Right hindlimb (tissue), 1 donor: ENCODE measurements at places on chromosomes 2 and 18.

DNA sequence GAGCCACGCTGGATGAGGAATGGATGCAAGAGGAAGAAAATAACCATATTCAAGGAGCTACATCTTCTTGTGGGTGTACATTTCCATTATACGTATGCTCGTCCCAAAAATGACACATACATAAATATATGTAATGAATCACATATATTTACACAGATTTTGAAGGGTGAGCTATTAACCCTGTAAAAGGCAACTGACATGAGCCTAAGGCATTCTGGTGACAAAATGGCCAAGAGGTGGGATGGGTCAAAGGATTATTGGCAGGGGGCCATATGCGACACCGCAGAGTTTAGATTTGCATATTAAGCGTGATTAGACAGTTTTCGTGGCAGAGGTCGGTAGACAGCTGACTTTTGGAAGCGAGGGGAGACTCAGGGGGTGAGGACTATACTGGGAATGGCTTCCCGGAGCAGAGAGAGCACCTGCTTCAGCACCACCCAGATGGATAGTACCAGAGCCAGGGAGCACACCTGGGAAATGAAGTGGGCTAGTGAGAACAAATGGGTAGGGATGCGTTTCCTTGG is 431 bp upstream of the CNRIP1 start:
- DNase-seq: peak; percentile 49

GRCh38 chr2:98709535-98709934 is 21.4 kb downstream of the MGAT4A start:
- no peak for DNase-seq

DNA sequence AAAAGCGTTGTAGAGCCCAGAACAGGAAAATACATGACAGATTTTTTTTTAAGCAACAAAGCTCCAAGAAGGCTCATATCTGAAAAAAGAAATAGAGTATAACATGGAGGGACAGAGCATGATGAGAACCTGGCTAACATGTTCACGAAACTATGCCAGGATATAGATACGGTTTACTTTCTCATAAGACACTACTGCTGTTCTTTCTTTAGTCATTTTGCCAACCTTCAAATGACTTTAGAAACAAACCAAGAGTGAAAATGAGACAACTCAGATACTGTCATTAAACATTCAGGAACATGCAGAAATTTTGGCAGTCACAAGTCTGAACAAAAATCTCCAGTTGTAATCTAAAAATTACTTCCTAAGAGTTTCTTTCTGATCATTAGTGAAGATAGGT is 14.3 kb downstream of the LPIN2 start:
- DNase-seq: no peak

GRCh38 chr18:55982992-55983391 is 395.0 kb upstream of the TCF4 start:
- DNase-seq: no peak

DNA sequence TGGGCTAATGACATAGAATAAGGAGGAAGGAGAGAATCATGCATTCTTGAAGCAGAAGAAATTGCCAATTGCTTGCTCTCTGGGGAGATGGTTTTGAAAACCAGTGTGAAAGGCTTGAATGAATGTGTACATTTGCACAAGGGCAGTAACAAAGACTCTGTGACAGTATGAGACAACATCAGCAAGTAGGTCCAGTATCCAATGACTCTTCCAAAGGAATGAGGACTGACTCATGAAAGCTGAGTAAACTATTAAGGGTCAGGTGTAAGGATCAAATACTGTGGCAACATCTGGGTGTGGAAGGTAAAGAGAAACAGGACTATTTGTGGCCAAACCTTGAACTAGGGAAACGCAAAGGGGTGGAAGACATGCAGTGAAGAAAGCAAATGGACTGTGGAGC is 886.0 kb upstream of the CHAC2 start:
- DNase-seq: no peak

DNA sequence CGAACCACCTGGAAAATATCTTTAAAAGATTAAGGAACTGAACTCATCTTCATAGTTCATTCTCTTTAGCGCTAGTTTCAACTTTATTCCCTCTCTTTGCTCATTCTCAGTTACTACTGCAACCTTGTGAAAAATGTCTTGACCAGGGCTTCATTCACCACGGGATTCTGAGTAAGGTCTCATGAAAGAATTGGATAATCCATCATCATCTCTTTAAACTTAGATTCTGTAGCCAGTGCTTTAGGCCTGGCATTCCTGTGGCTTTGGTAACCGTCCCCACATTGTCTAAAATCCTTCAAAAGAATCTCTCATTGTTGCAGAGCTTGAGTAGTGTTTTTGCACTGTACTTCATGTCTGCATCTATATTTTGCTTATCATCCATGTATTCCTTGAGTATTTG is 229.5 kb downstream of the ETAA1 start:
- no peak for DNase-seq

GRCh38 chr2:25165992-25166875 is 2.1 kb downstream of the POMC start:
- no peak for DNase-seq

GRCh38 chr2:108189316-108189715 is 50.5 kb upstream of the SULT1C3 start:
- no peak for DNase-seq

DNA sequence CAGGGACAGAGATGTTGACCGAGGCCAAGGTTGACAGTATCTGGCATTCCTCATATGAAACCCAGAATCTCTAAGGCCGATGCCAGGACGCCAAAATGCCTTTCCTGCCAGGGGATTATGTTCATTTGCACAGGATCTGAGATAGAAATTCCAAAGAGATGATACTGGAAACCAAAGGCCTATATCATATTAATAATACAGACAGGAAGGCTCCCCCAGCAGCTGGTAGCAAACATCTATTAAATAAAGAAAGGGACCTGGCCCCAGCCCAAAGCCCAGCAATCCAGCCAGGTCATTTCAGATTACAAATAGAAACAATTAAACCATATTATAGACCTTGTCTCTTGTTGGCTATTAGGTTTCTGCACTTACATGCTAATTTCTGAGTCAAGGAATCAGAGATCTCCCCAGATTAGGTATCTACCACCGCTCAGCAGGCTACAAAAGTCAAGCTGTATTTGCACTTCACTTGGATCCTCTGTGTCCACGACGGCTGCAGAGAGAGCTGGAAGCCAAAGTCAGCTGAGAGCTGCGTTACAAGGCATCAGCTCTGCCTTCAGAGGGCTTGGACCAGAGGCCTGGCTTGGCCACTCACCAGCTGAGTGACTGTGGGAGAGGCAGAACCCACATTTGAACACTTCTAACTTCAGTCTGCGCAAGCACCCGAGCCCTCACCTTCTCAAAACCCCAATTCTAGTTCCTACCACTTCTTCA is 269.3 kb upstream of the SIX2 start:
- DNase-seq: peak; percentile 41

- DNase-seq: no peak
Observed at GRCh38 chr2:215434447-215435279, 1.2 kb downstream of the FN1 start.

GRCh38 chr2:196181484-196181883 is 10.1 kb upstream of the STK17B start:
- no peak for DNase-seq

DNA sequence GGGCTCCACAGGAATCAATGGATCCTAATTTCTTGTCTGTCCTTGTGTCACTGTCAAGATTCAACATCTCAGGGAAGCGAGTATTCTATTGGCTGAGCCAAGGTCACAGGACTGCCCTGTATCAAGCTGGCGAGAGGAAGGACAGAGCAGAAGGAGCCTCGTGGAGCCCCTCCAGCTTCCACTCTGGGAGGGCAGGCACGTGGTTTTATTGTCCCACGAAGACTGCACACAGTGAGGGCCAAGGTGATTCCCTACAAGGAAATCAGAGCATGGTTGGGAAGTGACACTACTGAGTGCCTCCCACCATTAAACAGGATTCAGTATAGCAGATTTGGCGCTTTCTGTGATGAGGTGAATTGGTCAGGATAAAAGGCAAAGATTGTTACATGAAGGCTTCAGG is 302.4 kb upstream of the CXCR4 start:
- DNase-seq: no peak

GRCh38 chr2:219514196-219514761 is at the start of gene ASIC4:
TSS of gene ASIC4 (plus strand) at chr2:219514482. CDS start at chr2:219514725, 243 bp downstream.
- DNase-seq: no peak

DNA sequence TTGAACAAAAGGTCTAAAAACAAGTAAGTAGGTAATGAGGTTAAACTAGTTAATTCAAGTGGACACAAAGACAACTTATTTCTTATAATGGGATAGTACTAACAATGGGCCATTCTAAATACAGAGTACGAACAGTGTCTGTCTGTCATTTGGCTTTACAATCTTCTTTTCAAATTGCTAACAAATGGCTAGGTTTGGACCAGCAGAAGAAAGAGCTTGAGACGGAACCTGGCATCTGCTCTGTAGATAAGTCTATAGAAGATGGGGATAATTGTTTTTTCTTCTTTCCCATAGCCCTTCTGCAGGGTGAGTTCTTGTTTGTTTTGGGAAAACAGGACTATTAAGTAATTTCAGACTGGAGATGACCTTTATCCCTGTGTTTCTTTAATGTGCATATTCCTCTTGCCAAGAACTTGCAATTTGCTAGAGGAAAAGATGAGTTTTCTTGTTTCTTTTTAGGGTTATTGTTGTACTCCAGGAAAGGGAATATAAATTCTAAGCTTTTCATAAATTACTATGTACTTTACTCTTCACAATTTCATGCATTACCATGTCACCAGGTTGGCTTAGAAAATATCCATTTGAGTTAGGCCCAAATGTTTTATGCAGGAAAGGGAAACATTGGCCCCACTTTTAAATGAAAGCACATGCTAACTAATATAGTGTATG is 500.5 kb upstream of the SYT4 start:
- peak; percentile 28 for DNase-seq

DNA sequence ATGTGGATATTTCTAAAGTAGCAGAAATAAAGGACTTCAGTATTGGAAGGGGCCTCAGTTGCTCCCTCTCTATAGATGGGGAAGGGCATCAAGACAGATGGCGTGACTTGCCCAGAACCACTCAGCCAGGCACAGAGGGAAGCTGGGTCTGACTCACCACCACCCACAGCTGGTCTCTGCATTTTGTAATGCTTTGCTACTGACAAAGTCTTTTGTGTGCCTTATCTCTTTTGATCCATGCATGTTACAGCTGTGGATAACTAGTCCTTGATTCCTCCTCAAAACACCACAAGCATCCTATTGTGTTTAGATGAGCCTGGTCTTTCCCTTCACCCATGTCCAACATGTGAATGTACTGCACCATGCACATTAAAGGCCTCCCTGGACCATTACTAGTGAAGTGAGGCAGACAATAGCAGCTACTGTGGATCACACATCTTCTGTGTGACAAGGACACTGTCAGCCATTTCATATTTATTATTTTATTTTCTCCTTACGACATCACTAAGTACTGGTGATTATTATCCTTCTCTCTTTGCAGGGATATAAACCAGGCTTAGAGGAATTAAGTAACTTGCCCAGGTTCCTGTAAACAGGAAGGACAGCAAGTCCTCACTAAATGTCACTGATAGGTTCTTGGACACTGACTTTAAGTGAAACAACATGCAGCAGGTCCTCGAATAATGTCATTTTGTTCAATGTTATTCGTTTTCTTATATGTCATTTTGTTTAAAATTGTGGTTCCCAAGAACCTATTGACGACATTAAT is 29.6 kb upstream of the IL37 start:
- no peak for DNase-seq

DNA sequence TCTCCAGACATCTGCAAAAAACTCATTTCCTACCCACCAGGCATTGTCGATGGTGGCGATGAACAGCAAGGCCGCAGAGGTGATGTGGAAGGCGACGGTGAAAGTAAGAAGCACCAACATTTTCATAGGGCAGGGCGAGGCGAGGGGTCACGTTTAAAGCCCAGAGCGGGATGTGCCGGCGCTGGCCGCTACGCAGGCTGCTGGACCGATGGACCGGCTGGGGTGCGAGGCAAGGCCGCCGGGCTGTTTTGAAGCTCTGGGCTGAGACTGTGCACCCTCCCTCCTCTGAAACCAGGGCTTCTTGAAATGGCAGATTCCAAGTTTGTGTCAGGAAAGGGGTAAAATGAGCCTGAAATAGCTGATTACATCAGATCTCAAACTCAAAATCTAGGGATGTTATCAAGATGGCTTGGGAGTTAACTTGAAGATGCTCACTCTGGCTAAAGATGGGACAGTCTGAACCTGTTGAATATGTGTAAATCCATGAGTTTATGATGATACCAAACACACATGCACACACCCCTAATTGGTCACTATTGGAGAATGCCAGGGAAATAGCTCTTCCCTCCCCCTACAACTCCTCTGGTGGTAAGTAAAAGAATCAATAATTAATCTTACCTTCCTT is 31.6 kb upstream of the GAREM2 start:
- no peak for DNase-seq

GRCh38 chr18:69985239-69985638 is 37.6 kb upstream of the CD226 start:
- no peak for DNase-seq

- no peak for DNase-seq
Observed at GRCh38 chr2:54831480-54831879, 108.0 kb downstream of the EML6 start.

- DNase-seq: no peak
Observed at GRCh38 chr2:12728221-12728777, 11.6 kb downstream of the TRIB2 start.

DNA sequence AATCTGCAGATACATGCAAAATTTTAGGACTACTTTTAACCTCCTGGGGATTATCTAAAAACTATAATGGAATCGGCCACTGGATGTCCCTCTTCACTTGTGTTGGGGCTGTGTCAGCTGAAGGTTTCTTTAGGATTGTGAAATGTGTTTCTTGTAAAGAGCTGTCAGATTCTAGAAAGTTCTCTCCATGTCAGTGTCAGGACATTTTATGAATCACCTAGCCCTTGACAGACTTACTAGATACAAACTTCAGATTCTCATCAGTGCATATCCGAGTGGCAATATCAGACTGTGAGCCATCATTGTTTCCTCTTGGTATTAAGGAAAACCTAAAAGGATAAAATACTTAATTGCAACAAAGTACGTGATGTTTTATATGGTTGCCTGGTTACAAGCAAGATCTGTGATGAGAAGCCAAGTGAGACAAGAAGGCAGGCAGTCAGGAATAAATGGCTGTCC is 107.3 kb downstream of the CPS1 start:
- DNase-seq: no peak

GRCh38 chr2:85077859-85078419 is 55.3 kb upstream of the TCF7L1 start:
- DNase-seq: no peak

GRCh38 chr2:69099541-69099940 is 86.6 kb downstream of the ANTXR1 start:
- no peak for DNase-seq

DNA sequence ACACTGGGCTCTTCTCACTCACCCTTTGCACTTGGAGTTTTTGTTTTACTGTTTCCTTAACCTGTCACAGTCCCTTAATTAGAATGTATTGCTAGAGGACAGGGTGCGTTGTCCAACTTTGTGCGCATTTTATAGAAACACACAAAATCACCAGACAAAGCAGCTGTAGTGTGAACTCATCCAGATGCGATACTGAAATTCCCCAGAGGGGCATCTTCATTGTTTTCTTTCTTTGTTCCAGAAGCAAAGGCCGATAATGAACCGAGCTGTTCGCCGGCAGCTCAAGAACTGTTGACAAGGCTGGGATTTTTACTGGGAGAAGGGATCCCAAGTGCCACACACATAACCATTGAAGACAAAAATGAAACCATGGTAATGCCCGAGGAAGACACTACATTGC is 137.6 kb downstream of the WDSUB1 start:
- no peak for DNase-seq
